ENCODE measurements at places on chromosomes 12 and 14.

- DNase-seq: no peak
Observed at GRCh38 chr12:108973629-108974152, 47.2 kb downstream of the SVOP start.

DNA sequence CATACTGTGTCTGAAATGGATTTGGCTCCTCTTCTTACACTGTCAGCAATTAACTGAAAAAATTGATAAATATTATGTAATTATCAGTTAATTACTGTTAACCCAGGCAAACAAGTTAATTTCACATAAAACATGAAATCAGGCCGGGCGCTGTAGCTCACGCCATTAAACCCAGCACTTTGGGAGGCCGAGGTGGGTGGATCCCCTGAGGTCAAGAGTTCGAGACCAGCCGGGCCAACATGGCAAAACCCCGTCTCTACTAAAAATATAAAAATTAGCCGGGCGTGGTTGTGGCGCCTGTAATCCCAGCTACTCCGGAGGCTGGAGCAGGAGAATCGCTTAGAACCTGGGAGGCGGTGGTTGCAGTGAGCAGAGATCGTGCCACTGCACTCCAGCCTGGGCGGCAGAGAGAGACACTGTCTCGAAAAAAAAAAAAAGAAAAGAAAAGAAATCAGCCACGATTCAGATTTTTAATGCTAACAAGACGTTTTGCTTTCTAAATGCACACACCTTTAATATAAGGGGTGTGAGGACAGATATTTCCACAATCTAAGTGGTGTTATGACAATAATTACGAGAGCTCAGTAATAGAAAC is 473 bp upstream of the TMEM19 start:
- no peak for DNase-seq

GRCh38 chr14:34911209-34912150 is 36.3 kb upstream of the BAZ1A start:
- DNase-seq: no peak

DNA sequence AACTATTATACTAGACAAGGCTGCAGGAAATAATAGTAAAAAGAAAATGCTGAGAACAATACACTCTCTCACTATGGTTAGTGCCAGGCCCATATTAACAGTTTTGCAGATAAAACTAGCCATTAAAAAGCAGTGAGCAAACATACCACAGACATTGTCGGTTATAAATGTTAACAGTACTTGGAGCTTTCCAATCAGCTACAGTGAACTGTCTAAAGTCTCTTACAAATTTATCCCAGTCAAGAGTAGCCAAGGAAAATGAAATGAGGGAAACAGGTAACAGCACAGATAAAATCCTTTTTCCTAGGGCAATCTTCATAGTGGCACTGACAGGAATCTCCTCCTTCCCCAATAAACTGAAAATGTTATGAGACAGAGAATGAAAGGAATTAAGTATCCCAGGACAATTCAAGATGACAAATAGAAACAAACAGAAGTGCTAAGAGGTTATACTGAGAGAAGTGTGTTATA is 30.8 kb downstream of the PAWR start:
- no peak for DNase-seq

GRCh38 chr14:62097072-62097471 is 334.9 kb downstream of the SNAPC1 start:
- DNase-seq: no peak

DNA sequence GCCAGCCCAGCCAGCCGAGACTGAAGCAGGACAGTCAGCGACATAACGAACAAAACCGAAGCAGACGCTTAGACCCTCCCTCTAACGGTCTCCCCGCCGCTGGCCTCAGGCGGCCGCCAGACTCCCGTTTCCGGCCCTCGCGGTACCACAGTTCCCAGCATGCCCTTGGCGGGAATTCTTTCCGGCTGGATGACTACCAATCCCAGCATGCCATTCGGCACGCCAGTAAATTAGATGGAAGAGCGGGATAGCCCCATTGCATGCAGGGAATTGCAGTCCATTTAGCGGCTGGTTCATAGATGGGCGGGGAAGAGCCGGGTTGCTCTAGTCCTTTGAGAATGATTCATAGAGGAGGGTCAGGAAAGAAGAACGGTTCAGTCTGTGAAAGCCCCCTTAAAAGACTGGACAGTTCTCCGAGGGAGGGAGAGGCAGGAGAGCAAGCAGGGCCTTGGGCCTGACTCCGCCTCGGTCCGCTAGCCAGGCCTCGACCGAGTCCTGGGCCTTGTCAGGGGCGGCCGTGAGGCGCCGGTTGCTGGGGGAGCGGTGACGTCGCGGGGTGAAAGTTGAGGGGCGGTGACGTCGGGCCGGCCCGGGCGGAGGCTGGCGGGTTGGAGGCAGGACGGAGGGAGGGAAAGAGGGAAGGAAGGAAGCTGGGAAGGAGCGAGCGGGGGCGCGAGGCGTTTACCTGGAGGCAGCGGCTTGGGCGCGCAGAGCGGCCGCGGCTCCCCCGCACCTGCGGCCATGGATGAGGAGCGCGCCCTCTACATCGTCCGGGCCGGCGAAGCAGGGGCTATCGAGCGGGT is at the start of gene RIC8B:
Gene RIC8B (plus strand): TSS at position 678 of the 803 bp plus-strand sequence. CDS start 64 bp downstream, at position 742.
- DNase-seq: peak; percentile 96

DNA sequence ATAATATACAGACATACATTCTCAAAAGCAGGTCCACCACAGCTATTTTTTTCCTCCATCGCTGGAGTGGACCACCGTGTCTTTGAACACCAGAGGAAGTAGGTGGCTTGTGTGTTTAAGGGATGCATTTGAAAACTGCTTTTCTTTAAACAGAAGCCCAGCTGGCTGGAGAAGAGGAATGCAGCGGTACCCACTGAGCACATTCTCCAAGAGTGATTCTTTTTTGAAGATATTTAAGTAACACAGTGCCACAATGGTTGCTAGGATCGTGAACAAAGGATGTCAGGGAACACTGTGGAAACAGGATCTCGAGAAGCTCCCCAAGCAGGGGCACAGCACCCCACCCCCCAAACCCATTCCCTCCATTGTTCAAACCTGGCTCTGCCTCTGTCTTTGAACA is 286.6 kb upstream of the PWP1 start:
- DNase-seq: no peak

DNA sequence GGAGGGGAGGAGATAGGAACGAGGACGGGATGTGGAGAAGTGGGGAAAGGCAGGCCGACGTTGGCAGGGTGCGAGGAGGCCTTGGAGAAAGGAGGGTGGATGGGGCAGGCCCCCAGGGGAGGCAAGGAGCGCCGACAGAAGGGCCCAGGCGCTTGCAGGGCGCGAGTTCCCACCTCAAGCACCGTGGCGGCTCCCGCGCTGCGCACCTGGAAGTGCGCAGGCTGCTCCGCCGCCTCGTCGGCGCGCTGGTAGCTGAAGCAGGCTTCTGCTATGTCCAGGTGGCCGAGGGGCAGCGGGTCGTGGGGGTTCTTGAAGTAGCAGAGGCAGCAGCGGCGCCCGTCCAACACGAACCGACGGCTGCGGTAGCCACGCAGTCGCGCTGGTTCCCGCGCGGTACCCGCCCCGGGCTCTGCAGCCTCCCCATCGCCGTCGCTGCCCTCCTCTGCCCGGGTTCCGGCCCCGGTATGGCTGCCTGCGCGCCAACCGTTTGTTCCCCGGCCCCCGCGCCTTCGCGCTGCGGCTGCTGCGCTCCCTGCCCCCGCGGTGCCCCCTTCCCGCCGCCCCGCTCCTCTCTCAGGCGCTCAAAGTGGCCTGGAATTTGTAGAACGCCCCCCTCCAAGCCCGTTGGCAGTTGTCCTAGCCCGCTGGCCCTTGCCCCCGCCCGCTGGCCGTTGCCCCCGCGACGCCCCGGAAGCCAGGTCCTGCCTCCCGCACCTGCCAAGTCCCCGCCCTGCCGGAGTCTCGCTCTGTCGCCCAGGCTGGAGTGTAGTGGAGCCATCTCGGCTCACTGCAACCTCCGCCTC is 1.1 kb upstream of the ACTR6 start:
- DNase-seq: peak; percentile 84

GRCh38 chr12:51430196-51430895 is 5.7 kb downstream of the SLC4A8 start:
- no peak for DNase-seq

DNA sequence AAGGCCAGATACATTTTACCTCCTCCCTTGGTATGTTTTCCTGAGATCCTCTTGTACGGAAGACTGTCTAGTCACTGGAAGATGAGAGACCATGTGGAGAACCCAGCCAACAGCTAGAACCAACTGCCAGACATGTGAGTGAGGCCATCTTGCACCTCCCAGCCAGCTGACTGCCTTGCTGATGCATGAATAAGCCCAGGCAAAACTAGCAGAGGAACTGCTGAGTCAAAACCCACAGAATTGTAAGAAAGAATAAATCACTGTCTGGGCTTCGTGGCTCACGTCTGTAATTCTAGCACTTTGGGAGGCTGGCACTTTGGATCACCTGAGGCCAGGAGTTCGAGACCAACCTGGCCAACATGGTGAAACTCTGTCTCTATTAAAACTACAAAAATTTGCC is 160.0 kb downstream of the TPH2 start:
- no peak for DNase-seq

DNA sequence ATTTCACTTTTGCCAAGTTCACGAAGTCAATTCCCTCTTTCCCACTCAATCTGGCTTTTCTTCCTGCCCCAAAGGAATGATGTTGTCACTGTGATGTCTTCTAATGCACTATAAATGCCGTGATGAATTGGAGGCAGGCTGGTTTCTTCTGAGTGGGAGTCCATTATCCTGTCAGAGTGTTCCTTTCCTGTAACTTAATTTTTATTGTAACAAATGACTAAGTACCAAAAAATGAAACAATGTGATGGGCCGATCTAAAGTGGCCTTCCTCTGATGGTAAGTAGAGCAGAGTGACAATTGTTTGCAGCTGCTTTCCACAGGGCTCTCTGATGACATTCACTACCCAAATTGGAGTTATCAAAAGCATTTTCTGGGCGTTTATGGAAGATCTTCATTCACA is 22.2 kb downstream of the TMEM30B start:
- no peak for DNase-seq

DNA sequence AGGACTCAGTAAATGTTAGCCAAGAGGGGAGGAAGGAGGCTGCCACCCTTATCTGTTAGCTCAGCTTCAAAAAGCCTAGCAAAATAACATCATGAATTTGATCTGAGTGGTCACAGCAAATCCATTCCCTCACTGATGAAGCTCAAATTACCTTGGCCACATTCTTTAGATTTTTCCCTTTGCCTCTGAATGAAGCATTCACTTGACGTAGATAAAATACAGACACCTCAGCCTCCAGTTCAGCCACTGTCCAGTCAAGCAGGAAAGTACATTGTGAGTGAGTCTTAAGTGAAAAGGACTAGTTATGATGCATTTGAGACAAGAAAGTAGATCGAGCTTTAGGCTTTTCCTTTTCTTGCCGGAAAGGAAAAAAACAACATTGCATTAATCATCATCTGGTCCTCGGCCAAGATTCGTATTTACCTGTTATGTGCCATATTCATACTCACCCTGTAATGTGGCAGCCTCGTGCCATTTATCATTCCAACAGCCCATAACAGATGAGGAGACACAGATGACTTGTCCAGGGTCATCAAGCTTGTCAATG is 146.5 kb downstream of the ETV6 start:
- no peak for DNase-seq

GRCh38 chr12:107145397-107145796 is 52.0 kb upstream of the CRY1 start:
- DNase-seq: no peak

DNA sequence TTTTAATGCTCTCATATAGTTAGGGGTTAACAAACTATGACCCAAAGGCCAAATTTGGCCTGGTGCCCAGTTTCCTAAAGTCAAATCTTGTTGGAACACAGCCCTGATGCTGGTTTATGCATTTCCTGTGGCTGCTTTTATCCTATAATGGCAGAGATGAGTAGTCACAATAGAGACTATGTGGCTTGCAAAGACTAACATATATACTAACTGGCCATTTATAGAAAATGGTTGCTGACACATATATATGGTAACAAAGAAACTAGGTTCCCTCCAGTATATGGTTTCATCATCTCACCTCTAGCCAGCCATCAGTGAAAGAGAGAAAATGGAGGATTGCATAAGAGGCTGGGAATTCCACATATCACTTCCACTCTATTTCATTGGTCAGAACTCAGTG is 10.8 kb downstream of the NAV3 start:
- DNase-seq: no peak

GRCh38 chr12:71243370-71243769 is 85.6 kb upstream of the TSPAN8 start:
- no peak for DNase-seq

GRCh38 chr14:74380172-74380571 is 31.9 kb downstream of the VRTN start:
- no peak for DNase-seq

DNA sequence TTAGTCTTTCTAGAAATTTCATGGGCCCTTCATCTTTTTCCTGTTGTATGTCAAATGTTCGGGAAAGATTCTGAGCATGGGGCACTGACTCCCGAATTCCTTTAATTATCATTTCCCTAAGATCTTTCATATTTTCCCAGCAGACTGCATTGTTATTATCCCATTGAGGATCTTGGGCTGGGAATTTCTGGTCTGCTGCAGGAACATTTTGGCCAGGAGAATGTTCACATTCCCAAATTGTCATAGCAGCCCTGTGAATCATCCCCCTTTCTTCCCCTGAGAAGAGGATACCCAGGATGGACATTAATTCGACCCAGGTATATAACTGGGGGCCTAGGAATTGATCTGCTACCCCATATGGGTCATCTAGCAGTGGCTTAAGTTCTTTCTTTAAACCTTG is 112.5 kb downstream of the RIN3 start:
- DNase-seq: no peak

DNA sequence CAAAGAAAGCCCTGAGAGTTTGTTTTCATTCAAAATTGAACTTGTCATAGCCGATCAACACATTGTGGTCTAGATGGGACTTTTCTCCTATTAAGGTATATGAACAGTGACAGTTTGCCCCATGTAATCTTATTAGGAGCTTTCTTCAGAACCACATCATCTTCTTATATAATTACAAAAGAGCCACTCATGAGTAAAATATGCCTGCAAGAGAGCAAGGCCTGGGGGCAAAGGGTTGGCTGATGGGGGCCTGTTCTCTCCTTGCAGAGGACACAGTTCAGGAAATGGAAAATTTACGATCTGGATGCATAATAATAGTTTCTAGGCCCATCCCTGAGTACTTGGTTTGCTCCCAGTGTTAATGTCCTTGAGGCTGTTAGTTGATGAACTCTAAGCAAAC is 87.8 kb downstream of the FLRT2 start:
- DNase-seq: no peak

DNA sequence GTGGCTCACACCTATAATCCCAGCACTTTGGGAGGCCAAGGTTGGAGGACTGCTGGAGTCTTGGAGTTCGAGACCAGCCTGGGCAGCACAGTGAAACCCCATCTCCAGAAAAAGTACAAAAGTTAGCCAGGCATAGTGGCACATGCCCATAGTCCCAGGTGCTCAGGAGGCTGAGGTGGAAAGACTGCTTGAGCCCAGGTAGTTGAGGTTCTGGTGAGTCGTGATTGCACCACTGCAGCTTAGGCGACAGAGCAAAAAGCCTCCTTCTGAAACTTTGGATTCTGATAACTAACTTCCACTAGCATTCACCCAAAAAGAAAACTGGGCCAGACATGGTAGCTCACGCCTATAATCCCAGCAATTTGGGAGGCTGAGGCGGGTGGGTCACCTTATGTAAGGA is 6.6 kb downstream of the BTBD7 start:
- no peak for DNase-seq
